Stimulated activated CD4-positive, alpha-beta T cell treated with anti-CD3 and anti-CD28 coated beads, Interleukin-15, amount 100 ng/mL, for 24 hours (primary cell): ENCODE measurements at places on chromosomes 3 and 15.

- no peak for DNase-seq
These were observed 34.0 kb downstream of the WWTR1 start for GRCh38 chr3:149623824-149624223.

DNA sequence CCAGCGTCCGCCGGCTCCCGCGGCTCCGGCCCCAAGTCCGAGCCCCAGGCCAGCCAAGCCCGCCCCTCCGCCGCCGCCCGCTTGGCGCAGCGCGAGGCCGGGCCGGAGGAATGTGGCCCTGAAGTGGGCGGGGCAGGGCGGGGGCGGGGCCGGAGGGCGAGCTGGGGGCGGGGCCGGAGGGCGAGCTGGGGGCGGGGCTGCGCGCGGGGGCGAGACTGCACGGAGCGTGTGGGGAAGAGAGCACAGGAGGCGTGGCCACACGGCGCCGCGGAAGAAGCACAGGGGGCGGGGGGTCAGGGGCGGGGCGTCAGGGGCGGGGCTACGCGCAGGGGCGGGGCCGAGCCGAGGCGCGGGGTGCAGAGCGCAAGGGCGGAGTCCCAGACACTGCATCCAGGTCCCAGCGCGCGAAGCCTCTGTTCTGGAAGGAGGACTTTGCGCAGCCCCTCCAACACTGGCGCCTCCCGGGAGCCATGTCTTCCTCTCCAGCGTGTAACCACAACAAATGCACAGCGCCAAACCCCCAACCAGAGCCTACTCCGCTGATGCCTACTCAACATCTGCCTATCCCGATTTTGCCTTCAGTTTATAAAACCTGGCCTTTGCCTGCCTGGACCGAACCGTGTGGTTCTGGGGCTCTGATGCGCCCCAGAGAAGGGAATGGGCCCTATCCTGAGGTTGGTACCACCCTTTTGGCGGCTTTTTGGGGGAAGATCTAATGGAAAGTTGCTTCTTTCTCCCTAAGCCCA lies 105.5 kb downstream of the IQSEC1 start:
- peak; percentile 91 for DNase-seq

DNA sequence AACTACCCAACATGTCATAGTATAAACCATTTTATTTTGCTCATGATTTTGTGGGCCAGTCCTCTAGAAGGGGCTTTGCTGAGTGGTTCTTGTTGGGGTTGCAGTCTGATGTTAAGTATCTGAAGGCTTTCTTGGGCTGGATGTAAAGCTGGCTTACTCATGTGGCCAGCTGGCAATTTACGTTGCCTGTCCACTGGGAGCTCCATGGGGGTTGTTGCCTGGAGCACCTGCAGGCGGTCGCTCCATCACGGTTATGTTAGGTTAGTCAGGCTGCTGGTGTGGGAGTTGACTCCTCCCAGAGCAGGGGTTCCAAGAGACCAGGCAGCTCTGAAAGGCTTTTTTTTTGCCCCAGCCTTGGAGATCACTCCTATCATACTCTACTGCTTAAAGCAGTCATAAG lies 98.1 kb downstream of the NR1D2 start:
- DNase-seq, result no peak

GRCh38 chr15:93036951-93037819 lies 51.8 kb downstream of the RGMA start:
- DNase-seq, result no peak

- no peak for DNase-seq
These were observed 41.4 kb downstream of the VGLL4 start for GRCh38 chr3:11602239-11602840.

DNA sequence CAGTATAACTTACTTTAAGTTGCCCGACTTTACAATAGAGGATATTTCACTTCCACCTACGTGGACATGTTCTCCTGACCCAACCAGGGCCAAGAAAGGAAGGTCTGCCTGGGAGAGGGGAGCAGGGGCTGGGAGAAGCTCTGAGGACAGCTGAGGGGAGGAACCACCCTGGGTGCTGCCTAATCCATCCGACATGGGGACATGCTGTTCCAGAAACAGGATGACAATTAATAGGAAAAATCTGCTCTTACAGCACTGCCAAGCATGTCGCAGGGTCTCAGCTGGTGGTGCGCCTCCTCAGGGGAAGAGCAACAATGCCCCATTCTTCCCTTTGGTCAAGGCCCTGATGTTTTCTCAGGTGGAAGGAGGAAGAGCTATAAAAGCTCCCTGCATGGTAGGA lies 132.3 kb downstream of the NTRK3 start:
- DNase-seq, result no peak

DNA sequence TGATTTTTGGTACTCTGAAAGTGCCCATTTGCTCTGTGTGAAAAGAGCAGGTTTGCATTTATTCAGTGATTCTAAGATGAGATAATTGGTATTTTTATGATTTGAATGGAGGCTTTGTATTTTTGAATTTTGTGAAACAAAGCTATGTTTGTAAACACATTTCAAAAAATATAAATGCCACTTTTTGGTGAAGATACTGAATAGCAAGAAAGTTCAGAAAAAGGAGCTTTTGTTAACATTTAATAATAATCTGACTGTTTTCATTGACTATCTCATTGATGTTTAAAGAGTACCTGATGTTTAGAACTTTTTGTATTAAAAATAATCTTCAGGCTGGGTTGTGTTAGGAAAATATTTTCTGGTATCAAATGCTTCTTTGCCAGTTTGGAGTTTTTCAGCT lies 23.7 kb downstream of the TCF12 start:
- DNase-seq, result no peak

- no peak for DNase-seq
These were observed 128.1 kb downstream of the IQCH start for GRCh38 chr15:67382723-67383122.

- DNase-seq, result no peak
These were observed 39.2 kb upstream of the POLR2M start for GRCh38 chr15:57667171-57667849.

DNA sequence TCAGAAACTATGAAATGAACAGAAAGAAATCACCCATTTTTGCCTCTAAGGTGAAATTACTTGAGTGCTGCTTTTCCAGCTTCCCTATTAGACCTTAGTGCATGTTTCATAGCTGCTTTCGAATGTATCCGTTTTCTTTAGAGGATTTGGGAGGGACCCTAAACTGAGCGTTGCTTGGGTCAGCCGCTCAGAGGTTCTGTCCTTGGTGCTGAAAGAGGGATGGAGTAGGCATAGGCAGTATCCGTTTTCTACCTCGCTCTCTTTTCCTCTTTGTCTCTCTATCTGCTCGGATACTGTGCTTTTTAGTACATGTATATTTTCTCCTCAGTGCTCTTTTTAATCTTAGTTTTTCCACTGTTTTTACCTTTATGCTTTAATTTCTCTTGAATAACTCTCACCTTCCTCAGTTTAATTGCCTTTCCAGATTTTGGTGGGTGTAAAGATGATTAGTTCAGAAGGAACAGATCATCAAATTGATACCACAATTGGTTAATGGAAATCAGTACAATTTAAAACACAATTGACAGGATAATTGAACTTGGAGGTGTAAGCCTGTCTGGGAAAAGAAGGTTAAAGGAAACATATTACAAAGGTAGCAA lies at the start of gene DRD3:
Gene DRD3, minus strand, starts transcription at position 283 of the 599 bp plus-strand sequence. CDS start 7,060 bp downstream, outside the sequence.
- DNase-seq, result peak; percentile 9

DNA sequence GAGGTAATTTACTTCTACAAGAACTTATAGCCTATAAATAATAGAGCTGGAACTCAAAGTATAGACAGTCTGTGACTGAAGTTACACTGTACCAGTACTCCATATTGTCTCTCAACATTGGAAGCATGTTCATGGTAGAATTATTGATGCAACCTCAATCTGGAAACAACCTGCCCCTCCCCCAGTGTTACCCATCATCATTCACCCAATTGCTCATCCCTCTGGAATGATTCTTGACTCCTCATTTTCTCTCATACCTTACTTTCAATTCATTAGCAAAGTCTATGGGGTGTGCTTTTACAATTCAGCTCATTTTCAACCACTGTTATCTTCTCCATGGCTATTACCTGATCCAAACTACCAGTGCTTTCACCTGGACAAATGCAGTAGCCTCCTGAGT lies 151.7 kb downstream of the CPNE4 start:
- DNase-seq, result no peak

DNA sequence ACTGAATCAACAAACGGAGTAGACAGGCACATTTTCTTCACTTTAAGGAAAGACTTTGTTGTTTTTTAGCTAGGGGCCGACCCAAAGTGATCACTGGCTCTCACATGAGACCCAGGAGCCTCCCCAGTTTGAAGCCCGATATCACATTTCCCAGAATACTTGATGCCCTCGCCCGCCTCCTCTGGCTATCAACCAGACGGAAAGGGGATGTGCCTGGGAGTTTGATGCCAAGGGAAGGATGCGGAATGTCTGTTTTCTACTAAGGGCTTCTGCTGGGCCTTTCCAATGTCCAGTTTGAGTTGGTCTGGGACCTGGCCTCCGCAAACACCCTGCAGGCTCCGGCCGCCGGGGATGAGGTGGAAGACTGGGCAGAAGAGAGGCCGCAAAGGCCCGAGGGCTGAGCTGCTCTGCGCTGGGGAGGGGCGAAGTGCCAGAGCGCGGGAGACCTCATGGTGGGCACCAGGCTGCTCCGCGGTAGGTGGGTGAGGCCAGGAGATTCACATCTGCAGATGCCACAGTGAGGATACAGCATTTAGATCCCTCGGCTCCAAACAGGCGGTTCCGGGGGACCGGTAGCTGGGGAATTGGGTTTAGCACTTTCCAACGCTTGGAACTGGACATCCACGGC lies 491 bp upstream of the ZNF774 start:
- DNase-seq, result no peak

DNA sequence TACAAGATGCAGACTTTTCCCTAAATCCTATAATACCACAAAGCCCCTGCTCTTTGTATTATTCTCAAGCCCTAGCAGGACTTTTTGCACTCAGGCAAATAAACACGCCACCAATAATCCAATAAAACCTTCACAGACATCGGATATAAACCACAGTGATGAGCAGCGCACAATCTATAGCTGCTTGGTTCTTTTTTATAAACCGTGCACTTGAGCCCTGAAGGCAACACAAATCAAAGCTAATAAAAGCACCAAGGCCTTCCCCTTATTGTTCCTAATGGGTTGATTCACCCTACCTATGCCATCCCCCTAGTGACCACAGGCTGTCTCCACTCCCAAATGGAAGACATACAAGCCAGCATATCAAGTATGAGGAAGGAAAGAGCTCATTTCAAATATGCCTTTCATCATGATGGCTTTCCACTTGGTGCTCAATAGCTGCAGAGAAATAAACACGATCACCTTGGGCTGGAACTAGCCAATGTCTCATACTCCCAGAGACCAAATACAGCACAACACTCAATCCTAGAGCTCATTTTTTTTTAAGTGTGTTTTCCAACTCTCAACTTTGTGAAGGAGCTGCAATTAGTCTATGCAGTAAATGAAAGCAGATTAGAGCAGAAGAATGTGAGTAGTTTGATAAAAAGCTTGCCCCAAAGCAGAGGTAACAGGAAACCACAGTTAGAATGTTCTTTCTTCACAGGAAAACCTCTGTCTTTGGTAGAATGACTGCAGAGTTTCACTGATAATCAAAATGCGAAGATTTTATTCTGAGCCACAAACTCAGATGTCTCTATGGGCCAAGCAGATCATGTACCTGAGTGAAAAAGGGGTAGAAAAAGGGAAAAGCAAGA lies 573.9 kb downstream of the AGBL1 start:
- DNase-seq, result no peak

- no peak for DNase-seq
These were observed 32.7 kb downstream of the GNB4 start for GRCh38 chr3:179418610-179419009.

- DNase-seq, result no peak
These were observed 41.6 kb downstream of the ATP2B2 start for GRCh38 chr3:10463533-10464434.

GRCh38 chr3:81395739-81396513 lies 365.5 kb downstream of the GBE1 start:
- DNase-seq, result no peak

DNA sequence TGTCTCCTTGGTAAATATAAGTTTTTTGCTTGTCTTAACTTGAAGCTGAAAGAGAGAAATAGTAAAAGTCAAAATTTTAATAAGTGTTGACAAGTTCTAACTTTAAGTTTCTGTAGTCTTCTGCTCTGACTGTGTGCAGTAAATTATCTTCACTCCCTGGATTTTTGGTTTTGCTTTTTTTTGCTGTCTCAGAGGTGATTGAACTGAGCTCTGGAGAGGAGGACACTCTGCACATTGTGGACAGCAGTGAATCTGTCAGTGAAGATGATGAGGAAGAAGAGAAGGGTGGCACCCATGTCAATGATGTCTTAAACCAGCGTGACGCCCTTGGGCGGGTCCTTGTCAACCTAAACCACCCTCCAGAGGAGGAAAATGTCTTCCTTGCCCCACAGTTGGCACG lies 40.5 kb upstream of the TEX264 start:
- no peak for DNase-seq

- DNase-seq, result no peak
These were observed 32.7 kb downstream of the EFHB start for GRCh38 chr3:19901337-19901736.

- peak; percentile 90 for DNase-seq
These were observed 160.8 kb upstream of the TLE3 start for GRCh38 chr15:70258369-70259027.

DNA sequence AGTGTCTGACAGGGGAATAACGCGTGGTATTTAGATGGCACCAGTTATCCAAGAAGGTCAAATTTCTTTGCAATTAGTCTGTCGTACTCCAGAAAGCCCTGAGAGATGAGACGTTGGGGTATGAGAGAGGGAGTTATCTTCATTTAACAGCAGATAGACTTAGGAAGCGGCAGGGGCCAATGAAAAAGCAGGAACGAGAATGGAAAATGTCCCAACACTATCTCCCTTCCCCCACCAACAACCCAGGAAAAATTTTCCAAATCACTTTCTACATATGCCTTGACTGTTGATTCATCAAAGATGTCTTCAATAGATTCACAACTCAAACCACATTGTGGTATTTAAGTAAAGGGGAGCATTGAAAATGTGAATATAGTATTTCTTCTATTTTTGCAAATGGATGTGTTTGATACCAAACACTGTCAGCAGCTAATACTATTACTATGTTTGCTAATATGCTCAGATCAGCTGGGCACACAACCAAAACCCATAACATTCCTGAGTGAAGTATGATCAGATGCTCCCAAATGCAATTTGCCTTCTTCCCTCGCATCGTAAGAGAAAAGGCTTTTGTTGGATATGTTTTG lies 13.3 kb upstream of the GREM1 start:
- DNase-seq, result no peak

GRCh38 chr3:14423963-14424362 lies 21.6 kb downstream of the SLC6A6 start:
- DNase-seq, result no peak

- DNase-seq, result no peak
These were observed 113.6 kb upstream of the SNTN start for GRCh38 chr3:63538919-63539318.

- DNase-seq, result no peak
These were observed 212.4 kb upstream of the TBC1D5 start for GRCh38 chr3:17954801-17955200.

DNA sequence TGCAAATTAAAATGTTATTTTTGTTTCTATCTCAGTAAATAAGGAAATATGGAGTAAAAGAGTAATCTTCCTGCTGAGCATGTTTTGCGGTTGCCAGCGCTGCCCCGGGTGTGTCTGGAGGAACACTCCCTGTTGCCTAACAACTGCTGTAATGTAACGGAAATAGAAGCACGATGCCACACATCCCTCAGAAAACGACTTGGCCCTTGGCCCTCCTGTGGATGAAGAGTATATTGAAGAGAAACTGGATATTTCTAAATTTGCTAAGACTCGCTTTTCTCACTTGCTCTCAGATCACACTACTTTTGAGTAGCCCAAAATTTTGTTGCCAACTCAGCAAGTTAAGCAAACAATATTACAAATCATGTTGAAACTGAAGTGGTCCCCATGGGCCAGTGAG lies 18.9 kb downstream of the CX3CR1 start:
- peak; percentile 57 for DNase-seq
